ENCODE measurements at places on chromosomes 2 and 18. TPM values are rescaled to one million over a fixed set of nuclear protein-coding genes. Genes with fewer than 3 reads are reported as not detected.

ACMSD gene
- not detected for total RNA-seq

ALPG gene
- not detected for total RNA-seq

PJVK gene
- 1.5 TPM for total RNA-seq

LRRC30 gene
- total RNA-seq: not detected

CPLX4 gene
- not detected for total RNA-seq

ARPC2 gene
- total RNA-seq: 138 TPM

FAM161A gene
- total RNA-seq: 1.7 TPM

ST3GAL5 gene
- total RNA-seq: 4.2 TPM

ASPRV1 gene
- 0.79 TPM for total RNA-seq

- H3K4me1 ChIP-seq: peaks cover 3% of the 10 kb centered on the region
- peaks cover 17% of the 10 kb centered on the region for H3K36me3 ChIP-seq
- no peak overlapping the region for H3K27ac ChIP-seq
- H3K4me3 ChIP-seq: no peak overlapping the region
Observed at GRCh38 chr2:112488201-112488600, 6.2 kb downstream of the TTL start.

DNA sequence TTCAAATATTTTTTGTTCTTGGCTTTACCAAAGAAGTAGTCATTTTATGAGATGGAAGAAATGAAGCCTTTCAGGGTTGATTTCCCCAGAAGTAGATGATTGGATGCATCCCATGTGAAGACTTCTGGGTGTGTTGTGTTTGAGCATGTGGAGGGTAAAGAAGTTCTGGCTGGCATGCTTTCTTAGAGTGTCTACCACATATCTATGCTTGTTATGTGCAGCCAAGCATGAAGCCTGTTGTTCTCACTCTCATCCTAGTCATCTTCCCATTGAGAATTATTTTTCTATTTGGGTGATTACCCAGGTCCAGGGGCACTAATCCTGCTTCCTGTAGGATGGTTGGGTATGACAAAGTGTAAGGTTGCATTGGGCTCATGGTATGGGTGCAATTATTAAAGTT lies 472.9 kb downstream of the PTPRM start:
- no peak overlapping the region for H3K4me3 ChIP-seq
- no peaks in the 10 kb centered on the region for H3K27me3 ChIP-seq
- H3K27ac ChIP-seq: no peak overlapping the region
- no peaks in the 10 kb centered on the region for H3K36me3 ChIP-seq

GRCh38 chr18:34821669-34822210 lies 111.6 kb downstream of the DTNA start:
- H3K4me1 ChIP-seq: no peaks in the 10 kb centered on the region
- H3K27me3 ChIP-seq: no peaks in the 10 kb centered on the region
- H3K27ac ChIP-seq: no peak overlapping the region
- H3K36me3 ChIP-seq: peaks cover 35% of the 10 kb centered on the region

DNA sequence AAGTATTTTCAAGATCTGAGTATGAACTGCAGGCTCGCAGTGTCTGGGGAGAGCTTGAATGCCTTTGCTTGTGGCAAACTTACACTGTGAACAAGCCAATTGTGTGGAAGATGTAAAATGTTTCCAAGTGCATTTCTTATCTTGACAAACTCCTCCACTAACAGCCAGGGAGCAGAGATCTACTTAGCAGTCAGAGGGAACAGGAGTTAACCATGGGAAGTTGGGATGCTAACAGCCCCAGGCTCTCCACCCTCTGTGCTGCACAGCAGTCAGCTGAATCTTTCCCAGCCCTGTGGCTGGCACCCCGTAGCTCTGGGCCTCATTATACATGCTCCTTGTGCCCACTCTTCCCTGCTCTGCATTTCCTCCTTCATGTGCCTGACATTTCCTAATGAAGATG lies 450.2 kb downstream of the TSN start:
- no peaks in the 10 kb centered on the region for H3K36me3 ChIP-seq
- H3K27ac ChIP-seq: no peak overlapping the region
- no peak for DNase-seq
- no peaks in the 10 kb centered on the region for H3K4me1 ChIP-seq

- H3K27me3 ChIP-seq: no peaks in the 10 kb centered on the region
- H3K36me3 ChIP-seq: no peaks in the 10 kb centered on the region
- no peak for DNase-seq
Observed at GRCh38 chr2:37600735-37601134, 70.7 kb downstream of the CDC42EP3 start.

DNA sequence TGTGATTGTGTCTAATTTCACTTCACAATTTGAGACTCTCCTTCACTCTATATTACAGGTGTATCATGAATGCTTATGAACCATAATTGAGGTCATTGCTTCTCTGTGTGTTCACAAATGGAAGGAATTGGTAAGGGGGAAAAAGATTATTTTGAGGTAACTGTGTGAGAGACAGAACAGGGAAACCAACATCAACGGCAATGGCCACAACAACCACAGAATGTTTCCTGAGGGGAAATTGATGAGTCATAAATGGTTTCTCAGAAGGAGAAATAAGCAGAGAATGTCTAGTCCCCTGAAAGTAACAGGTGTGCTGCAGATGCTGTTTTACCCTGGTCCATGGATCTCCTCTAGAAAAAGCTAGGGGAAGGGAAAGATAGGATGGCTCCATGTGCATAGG lies 361.2 kb upstream of the GALNT5 start:
- H3K27me3 ChIP-seq: peaks cover 4% of the 10 kb centered on the region
- no peak for DNase-seq
- H3K27ac ChIP-seq: no peak overlapping the region
- H3K4me1 ChIP-seq: no peaks in the 10 kb centered on the region
- no peak overlapping the region for H3K4me3 ChIP-seq

DNA sequence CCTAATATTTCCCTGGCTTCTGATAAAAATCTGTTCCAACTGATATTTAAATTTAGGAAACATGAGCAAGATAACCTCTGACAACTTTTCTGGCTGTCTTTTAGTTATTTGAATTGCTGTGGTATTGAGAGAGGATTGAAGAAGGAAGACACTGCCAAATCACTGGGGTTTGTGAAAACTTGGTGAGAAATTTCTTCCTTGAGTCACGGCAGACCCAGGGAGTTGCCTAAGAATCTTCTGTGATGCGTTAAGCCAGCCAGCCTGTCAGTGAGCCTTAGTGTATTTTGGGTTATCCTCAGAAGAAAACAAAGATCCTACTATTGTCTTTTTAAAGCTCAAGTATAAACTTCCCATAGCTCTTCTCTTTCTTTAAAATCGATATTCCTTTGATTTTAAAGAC lies 17.5 kb upstream of the DOK6 start:
- no peak for DNase-seq
- no peak overlapping the region for H3K4me3 ChIP-seq
- no peaks in the 10 kb centered on the region for H3K27me3 ChIP-seq
- H3K4me1 ChIP-seq: no peaks in the 10 kb centered on the region
- H3K27ac ChIP-seq: no peak overlapping the region

- H3K4me3 ChIP-seq: peak overlapping the region; percentile 77
- peaks cover 29% of the 10 kb centered on the region for H3K4me1 ChIP-seq
- DNase-seq: no peak
- H3K27me3 ChIP-seq: no peaks in the 10 kb centered on the region
- peak overlapping the region; percentile 97 for H3K27ac ChIP-seq
Observed at GRCh38 chr18:9612215-9612830, 2.0 kb downstream of the PPP4R1 start.

- H3K27ac ChIP-seq: no peak overlapping the region
- no peak overlapping the region for H3K4me3 ChIP-seq
- no peaks in the 10 kb centered on the region for H3K27me3 ChIP-seq
- H3K4me1 ChIP-seq: no peaks in the 10 kb centered on the region
- DNase-seq: no peak
- no peaks in the 10 kb centered on the region for H3K36me3 ChIP-seq
Observed at GRCh38 chr2:95760806-95761525, 169.2 kb downstream of the TRIM43 start.

All from heart left ventricle (tissue), 16 donors.